Urothelium cell line (cell line): ENCODE measurements at places on chromosomes 6 and 20.

DNA sequence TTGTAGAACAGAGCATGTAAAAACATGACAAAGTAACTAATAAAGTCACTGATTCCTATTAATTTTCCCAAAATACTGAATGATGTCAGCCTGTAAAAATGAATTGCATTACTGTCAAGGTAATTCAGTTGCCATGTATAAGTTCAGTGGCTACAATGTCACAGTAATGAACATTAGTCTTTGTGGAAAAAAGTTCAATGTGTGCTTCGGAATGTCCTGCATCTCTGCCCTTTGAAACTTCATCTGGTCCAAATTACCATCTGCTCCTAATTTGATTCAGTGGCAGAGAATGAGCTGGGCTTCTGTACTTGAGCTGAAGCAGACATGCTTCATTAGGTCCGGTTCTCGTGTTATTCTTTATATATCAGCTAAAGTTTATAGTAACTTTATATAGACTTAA, 567.4 kb downstream of the COL12A1 start:
- no peak for DNase-seq

- peak; percentile 77 for DNase-seq
These were observed 268.2 kb downstream of the CDC5L start for GRCh38 chr6:44655412-44656342.

- DNase-seq: no peak
These were observed 24.6 kb downstream of the USP45 start for GRCh38 chr6:99490608-99491007.

- DNase-seq: peak; percentile 98
These were observed 85.7 kb downstream of the NFATC2 start for GRCh38 chr20:51456511-51457509.

DNA sequence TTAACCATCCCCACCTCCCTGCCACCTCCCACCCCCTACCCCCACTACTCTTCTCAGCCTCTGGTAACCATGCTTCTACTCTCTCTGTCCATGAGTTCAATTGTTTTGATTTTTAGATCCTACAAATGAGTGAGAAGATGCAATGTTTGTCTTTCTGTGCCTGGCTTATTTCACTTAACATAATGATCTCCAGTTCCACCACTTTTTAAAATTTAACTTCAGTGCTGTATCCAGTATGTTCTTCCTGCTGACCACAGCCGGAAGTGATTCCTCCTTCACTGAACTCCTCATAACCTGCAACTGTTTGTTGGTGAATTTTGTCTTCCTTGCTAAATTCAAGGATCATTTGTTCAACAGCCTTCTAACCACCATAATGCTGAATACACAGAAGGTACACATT, 3.9 kb downstream of the MAP7 start:
- no peak for DNase-seq

DNA sequence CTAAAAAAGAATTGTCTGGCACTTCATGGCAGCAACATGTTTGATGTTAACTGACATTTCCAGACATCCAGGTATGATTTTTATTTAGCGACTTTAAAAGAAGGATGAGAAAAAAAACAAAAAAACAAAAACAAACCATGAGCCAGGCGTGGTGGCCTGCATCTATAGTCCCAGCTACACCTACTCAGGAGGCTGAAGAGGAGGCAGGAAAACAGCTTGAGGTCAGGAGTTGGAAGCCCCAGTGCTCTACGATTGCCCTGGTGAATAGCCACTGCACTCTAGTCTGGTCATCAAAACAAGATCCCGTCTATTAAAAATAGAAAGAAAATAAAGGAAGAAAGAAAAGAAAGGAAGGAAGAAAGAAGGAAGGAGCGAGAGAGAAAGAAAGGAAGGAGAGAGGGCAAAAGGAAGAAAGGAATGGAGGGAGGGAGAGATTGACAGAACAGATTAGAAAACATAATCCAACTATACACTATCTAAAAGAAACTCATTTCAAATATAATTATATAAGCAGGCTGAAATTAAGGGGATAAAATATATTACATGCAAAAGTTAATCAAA, 141.6 kb downstream of the TRIM27 start:
- no peak for DNase-seq

- DNase-seq: no peak
These were observed 54.4 kb downstream of the TGM2 start for GRCh38 chr20:38110525-38111178.

GRCh38 chr6:39882531-39882899, 51.7 kb downstream of the MOCS1 start:
- DNase-seq: peak; percentile 76

GRCh38 chr6:71048320-71049164, 91.7 kb upstream of the B3GAT2 start:
- no peak for DNase-seq

DNA sequence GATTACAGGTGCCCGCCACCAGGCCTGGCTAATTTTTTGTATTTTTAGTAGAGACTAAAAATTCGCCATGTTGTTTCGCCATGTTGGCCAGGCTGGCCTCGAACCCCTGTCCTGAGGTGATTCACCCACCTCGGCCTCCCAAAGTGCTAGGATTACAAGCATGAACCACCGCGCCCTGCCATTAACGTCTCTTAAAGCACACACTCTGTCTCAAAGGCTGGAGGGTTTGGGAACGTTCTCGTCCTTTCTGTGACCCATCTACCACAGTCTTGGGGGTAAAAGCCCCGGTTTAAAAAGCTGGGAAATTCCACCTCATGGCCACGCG, 57.8 kb upstream of the ARID1B start:
- DNase-seq: no peak

DNA sequence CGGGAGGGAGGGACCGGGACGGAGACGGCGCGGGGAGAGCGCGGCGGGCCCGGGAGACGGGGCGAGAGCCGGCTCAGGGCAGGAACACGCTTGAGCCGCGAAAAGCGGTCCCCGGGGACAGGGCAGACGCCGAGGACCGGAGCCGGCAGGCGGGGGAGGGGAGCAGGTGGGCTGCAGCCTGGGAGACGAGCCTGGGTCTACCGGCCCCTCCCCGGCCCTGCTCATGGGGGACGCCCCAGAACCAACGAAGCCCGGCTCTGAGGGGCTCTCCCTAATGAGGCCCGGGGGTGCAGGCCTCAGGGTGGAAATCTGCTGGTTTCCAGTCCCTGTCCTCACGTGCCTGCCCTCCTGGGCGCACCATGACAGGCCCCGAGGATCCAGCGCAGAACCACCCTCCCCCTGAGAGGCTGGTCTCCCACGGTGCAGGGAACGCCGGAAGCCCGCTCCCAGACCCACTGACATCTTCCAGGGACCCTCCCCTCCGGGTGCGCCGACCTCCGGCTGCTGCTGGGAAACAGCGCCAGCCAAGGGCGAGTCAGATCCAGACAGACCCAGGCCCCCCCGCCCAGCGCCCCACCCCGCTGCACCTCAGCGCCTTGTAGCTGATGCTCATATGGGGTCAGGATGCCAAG, 571 bp upstream of the EEF1A2 start:
- no peak for DNase-seq

- no peak for DNase-seq
These were observed 451.6 kb downstream of the UTRN start for GRCh38 chr6:144736763-144737162.

GRCh38 chr6:109867970-109868358, 110.1 kb upstream of the GPR6 start:
- no peak for DNase-seq

DNA sequence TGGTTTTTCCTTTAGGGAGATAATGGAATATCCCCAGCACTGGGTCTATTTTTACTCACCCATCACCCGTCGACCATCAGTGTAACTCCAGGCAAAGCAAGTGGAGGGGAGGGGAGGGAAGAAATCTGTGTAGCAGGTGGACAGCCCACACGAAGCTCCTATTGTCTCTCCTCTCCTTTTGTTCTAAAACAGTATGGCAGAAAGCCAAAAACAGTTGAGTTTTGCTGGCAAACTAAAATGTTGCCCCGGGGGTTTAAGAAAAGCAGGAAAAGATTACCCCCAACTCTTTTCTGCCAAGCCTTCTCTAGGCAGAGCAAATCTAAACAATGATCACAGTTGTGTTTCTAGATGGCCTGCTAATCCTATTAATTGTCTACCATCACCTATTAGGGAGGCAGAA, 89.7 kb downstream of the PREP start:
- DNase-seq: no peak

DNA sequence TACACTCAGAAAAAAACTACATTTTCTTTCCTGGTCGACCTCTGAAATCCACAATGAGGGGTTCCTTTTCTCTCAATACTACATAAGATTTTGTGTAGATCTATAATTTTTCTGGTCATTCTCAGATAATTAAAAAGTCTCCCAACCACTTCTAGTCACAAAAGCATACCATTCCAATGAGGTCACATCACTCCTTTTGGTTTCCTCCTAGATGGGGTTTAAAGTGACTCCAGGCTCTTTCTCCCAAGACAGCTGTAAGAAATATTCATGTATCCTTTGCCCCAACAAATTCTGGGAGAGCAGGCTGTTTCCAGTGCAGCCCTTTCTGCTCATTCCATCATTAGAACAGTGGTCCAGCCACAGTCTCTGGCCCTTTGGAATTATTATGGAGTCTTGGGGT, 43.1 kb upstream of the BEND6 start:
- peak; percentile 67 for DNase-seq

DNA sequence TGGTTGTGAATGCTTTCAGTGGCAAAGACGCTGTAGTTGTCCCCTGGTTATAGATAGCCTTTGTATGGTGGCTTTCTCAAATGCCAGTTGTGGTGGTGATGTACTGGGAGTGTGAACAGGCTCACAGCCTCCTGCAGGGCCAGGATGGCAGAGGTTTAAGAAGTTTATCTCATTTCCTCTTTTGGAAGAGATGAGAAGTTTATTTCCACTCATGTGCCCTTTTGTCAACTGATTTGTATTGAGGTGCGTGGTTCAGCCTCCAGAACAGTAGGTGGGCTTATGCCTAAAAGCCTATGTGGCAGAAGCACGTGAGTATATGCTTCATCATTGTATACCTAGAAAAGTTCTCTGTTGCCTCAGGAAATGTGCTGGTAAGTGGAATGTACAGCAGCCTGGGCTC, 13.7 kb upstream of the ZFP57 start:
- DNase-seq: no peak

DNA sequence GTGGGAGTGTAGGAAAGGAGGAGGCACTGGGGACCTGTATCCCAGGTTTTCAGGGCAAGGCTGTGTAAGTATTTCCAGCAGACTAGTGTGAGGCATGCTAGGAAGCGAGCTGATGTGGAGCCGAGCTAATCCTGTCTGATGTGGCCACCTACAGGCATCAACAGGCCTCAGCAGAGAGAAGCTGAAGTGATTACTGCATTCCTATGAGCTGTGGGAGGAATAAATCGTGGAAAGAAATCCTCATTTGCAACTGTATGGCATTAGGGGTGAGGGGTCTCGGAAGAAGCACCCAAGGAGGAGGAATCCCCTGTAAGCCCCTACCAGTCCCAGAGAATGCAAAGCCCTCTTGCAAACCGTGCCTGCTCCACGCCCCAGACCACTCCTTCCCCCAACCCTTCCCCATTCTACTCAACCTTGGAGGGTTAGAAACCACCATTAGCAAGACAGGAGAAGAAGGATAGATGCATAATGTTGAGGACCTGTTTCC, 41.6 kb downstream of the C6orf15 start:
- DNase-seq: peak; percentile 59

GRCh38 chr6:1619098-1619672, 9.5 kb downstream of the FOXC1 start:
- no peak for DNase-seq

- no peak for DNase-seq
These were observed 78.4 kb upstream of the PMEPA1 start for GRCh38 chr20:57787990-57788781.

DNA sequence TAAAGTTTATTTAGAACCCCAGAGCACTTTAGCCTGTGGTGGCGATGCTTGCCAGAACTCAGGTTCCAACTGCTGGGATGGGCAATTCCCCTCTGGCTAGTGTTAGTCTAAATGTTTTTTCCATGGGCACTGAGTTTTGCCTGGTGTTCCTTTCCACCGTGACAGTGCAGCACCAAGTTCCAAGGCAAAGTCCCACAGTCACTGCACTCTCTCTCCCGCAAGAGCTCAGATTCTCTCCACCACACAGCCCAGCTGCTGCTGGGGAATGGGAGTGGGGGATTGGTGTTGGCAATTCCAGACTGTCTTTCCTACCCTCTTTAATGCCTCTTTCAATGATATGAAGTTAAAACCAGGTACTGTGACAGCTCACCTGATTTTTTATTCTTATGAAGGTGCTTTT, 247.6 kb downstream of the ALDH8A1 start:
- no peak for DNase-seq

- no peak for DNase-seq
These were observed 659.7 kb upstream of the FLRT3 start for GRCh38 chr20:14996883-14997672.

- peak; percentile 53 for DNase-seq
These were observed 397.1 kb downstream of the ARHGAP18 start for GRCh38 chr6:129312880-129313279.

DNA sequence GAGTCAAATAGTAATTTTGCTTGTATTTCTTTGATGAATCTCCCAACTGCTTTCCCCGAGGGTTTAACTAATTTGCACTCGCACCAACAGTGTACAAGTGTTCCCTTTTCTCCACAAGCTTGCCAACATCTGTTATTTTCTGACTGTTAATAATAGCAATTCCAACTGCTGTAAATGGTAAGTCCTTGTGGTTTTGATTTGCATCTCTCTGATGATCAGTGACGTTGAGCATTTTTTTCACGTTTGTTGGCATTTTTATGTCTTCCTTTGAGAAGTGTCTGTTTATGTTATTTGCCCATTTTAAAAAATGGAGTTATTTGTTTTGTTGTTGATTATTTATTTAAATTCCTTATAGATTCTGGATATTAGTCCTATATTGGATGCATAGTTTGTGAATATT, 399.8 kb upstream of the MAN1A1 start:
- DNase-seq: no peak

GRCh38 chr6:13423252-13423651, 64.1 kb downstream of the GFOD1 start:
- DNase-seq: no peak

GRCh38 chr20:45368221-45368980, 5.4 kb downstream of the SYS1 start:
- DNase-seq: no peak

GRCh38 chr6:163123098-163123497, 291.4 kb upstream of the QKI start:
- no peak for DNase-seq

DNA sequence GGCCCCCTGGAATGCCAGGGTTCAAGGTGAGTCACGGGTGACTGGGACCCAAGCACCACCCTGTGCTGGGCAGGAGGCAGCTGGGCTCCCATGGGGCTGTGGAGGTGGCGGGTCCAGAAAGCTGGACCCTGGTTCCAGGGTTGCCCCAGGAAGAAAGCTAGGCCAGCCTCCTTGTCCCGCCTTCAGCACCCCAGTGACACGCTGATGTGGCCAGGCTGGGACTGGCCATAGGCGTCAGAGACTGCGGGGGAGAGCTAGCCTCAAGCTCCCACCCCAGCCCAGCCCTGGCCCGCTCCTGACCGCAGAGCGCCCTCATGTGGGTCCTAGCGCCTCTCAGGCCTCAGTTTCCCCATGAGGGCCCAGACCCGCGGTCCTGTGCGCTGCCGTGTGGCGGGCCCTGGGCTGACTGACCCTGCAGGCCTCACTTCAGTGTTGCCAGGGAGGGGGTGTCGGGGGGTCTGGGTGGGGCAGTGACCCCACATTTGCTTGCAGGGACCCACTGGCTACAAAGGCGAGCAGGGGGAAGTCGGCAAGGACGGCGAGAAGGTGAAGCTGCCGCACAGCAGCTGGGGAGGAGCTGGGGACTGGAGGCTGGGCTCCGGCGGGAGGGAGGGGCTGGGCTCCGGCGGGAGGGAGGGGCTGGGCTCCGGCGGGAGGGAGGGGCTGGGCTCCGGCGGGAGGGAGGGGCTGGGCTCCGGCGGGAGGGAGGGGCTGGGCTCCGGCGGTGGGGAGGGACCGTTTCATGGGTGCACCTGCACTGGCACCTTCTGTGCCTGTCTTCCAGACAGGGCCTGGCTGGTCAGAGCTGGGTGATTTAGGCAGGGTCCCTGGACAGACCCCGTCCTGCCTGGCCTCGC, 7.9 kb downstream of the COL9A3 start:
- peak; percentile 77 for DNase-seq
